Panc1 (cell line): ENCODE measurements at places on chromosomes 16 and 17. TPM values are rescaled to one million over a fixed set of nuclear protein-coding genes. Genes with fewer than 3 reads are reported as not detected.

DNA sequence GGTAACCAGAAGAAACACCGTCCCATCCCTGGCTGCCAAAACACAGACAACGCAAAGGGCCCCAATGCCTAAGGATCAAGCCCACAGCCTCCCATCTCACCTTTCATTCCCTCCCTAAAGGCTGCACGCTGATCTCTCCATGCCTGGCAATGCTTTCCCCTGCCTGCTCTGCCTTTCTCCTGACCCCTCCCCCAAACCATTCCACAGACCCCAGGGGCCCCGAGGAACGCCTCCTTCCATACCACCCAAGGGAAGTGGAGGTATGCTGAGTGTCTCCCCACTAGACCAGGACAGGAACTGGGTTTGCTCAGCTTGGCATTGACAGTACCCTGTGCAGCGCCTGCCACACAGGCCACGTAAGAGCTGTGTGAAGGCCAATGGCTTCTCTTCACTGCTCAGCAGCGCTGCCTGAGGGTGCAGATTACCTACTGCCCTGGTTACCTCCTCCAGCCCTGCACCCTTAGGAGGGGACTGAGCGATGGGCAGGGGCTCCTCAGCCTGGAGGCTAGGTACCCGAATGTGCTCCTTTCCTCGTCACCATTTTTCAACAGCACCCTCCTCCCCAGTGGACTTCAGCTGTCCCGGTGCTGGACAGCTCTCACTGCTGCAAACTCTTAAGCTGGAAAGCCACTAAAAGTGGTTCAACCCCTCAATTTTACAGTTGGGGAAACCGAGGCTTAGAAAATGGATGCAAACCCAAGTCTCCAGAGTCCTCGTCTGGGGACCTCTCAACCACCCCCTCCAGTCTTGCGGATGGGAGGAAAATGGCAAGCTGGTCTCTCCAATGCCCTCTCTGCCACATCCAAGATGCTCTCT is 45.0 kb downstream of the SRCIN1 start:
- H3K4me3 ChIP-seq = no peak overlapping the region
- peaks cover 4% of the 10 kb centered on the region; the same call in 1 of the 2 replicates for H3K4me1 ChIP-seq
- H3K27me3 ChIP-seq = no peaks in the 10 kb centered on the region
- no peaks in the 10 kb centered on the region for H3K36me3 ChIP-seq
- no peak overlapping the region for H3K27ac ChIP-seq

DNA sequence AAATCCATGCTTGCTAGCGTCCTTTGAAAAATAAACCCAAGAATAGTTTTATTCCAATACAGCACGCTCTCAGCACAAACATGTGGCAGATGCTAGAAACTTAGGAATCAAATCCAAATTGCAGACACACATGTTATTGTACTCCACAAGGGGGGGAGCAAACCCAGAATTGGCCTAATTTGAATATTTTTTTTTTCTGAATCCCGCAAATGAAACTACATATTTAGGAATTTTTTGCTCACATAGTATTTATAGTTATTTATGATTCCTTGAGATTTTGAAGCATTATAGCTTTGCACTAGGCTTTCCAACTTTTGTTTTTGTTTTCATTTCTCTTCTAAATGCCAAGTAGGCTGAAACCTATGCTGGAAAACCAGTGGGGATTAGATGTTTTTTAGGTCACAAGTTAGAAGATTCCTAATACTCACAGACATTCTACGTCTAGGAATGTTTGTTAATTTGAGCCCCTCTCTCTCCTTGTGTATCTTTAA is 59.3 kb upstream of the CDH11 start:
- no peaks in the 10 kb centered on the region for H3K27me3 ChIP-seq
- no peak overlapping the region for H3K4me3 ChIP-seq
- DNase-seq = no peak
- no peaks in the 10 kb centered on the region for H3K4me1 ChIP-seq
- H3K27ac ChIP-seq = no peak overlapping the region

GRCh38 chr16:11806721-11807120 is 9.7 kb upstream of the ZC3H7A start:
- no peak for DNase-seq
- no peaks in the 10 kb centered on the region for H3K36me3 ChIP-seq
- H3K4me1 ChIP-seq = no peaks in the 10 kb centered on the region

DNA sequence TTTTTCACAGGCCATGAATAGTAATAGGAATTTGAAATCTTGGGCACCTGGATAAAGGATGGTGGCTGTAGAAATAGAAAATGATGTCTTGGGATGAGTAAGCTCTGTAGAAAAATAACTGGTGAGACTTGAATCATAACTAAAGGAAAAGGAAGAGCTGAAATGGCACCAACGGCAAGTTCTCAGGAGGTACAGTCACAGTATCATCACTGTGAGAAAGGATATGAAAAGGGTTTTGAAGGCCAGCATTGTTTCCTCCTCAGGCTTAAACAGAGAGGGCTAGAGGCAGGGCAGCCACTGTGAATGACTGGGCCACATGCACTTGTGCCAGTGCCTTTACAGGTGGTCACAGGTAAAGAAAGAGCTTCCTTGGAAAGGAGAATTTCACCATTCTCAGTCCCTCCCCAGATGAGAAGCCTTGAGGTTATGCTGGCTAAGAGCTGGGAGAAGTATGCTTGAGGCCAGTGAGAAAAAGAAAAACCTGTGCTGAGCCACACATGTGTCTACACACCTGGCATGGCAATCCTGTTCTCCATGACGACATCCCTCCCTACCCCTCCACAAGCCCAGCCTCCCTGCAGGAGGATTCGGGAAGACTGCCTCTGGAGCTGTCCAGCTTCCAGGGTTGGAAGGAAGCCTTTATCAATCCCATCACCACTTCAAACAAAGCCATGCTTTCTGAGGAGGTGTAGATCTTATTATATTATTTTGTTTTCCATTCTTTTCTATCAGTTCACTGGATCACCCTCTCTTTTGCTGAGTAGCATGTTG is 3.8 kb upstream of the ANKFN1 start:
- H3K27ac ChIP-seq = no peak overlapping the region
- no peak for DNase-seq

DNA sequence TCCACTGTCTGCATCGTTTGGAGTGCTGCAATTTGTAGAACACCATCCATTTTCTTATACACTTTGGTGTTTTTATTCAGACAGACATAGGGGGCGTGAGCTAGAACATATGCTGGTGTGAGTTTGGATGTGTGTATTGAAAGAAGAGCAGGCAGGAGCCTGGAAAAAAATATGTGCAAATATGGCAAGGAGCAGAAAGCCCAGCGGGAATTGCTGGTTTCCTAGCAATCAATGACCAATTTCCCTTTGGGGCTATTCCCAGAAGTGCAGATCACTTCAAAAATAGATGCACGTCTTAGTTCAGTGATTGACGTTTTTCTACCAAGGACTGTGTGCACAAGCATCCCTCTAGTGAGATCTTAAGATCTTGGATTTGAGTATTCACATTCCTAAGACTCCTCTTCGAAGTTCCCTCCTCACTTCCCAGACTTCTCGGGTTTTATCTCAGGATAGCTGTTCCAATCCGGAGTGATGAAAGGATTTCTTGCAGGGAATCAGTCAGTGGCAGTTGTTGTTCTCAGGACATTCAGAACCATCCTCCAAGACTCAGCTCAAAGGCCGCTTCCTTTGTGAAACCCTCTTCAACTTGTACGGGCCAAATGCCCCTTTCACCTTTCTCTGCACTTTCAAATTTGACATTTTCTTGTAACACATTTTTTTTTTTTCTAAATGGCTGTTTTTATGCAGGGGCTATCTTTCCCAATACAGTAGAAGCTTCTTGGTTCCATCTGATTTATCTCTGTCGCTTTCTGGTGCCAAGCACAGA is 268.7 kb upstream of the ASIC2 start:
- no peaks in the 10 kb centered on the region; the same call in 1 of the 2 replicates for H3K4me1 ChIP-seq
- H3K4me3 ChIP-seq = no peak overlapping the region
- H3K36me3 ChIP-seq = no peaks in the 10 kb centered on the region
- no peak overlapping the region for H3K27ac ChIP-seq
- no peak for DNase-seq

- no peak for DNase-seq
- H3K27ac ChIP-seq = no peak overlapping the region
These were observed 15.2 kb upstream of the ADGRG3 start for GRCh38 chr16:57652695-57653471.

DNA sequence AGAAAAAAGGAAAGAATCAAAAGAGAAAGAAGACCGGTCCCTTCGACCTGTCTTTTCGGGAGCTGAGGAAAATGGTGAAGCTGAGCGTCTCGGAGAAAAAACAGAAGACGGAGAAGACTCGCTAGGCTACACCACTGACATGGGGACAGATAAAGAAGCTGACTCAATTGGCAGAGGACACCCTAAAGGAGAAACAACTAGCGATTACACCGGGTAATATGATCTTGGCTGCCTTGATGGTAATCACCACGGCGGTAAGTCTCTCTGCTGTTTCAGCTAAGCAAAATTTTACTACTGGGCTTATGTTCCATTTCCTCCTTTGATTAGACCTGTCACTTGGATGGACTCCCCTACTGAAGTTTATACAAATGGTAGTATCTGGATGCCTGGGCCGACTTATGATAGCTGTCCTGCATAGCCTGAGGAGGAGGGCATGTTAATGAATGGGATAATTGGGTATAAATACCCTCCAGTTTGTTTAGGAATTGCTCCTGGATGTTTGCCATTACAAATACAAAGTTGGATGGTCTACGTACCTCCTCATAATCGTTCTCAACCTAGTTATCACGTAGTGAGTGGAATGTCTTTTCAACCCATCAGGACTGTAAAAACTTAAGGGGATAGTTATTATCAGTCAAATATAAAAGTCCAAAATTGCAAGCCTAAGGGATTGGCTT is 24.1 kb downstream of the ALOX15B start:
- peaks cover 4% of the 10 kb centered on the region for H3K27me3 ChIP-seq
- no peak overlapping the region for H3K27ac ChIP-seq
- H3K4me1 ChIP-seq = peaks cover 8% of the 10 kb centered on the region

The CDH16 gene
- not detected for total RNA-seq

The SEC14L5 gene
- 0.26 TPM for total RNA-seq

The YBX2 gene
- total RNA-seq = 54.9 TPM
